ENCODE measurements at places on chromosomes 2 and 18.
A peak's percentile ranks its signal among the peaks of the same experiment; 100 is the strongest.

GRCh38 chr2:8364668-8365067 lies 317.2 kb upstream of the ID2 start:
- DNase-seq, result no peak

DNA sequence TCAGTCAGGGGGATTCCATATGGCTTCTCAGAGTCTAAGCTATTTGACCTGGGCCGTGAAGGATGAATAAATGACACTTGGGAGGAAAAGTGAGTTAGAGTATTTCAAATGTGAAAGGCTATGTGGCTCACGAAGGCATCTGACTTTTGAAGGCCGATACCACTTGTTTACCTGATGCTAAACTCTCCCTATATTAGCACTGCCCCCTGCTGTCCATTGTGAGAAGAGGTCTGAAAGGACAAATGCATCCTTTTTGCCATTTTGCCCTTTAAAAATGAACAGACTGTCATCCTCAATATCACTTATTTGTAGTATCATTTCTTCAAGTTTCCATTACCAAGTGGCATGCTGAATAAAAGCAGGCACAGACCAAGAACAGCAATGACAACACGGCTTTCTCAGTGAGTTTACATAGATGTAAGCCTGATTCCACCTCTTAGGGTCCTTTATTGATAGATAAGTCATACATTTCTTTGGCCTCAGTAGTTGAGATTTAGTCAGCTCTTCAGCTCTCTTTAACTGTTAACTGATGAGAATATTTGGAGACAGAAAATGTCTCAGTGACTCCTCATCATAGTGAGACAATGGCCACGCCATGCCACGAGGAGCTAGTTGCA lies 40.1 kb downstream of the DOCK10 start:
- peak; percentile 37 for DNase-seq

- no peak for DNase-seq
Observed at GRCh38 chr2:72543497-72544216, 282.2 kb downstream of the EXOC6B start.

DNA sequence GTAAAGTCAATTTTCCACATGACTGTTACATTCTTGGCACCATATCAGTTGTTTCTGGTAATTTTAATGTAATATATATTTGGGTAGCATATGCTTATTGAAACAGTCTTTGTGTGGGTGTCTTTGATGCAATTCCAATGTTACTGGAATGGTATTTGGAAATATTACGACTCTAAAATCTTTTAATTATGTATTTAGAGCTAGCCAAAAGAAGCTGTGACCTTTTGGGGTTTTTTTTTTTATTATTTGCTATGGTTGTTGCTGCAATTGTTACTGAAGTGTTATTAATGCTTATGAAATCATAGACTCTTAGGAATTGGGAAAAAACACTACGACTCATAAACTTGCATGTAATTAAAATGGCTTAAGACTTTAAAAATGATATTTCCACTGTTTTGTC lies 95.9 kb downstream of the AOX1 start:
- no peak for DNase-seq

GRCh38 chr2:120230515-120231471 lies 7.6 kb upstream of the TMEM185B start:
- no peak for DNase-seq

DNA sequence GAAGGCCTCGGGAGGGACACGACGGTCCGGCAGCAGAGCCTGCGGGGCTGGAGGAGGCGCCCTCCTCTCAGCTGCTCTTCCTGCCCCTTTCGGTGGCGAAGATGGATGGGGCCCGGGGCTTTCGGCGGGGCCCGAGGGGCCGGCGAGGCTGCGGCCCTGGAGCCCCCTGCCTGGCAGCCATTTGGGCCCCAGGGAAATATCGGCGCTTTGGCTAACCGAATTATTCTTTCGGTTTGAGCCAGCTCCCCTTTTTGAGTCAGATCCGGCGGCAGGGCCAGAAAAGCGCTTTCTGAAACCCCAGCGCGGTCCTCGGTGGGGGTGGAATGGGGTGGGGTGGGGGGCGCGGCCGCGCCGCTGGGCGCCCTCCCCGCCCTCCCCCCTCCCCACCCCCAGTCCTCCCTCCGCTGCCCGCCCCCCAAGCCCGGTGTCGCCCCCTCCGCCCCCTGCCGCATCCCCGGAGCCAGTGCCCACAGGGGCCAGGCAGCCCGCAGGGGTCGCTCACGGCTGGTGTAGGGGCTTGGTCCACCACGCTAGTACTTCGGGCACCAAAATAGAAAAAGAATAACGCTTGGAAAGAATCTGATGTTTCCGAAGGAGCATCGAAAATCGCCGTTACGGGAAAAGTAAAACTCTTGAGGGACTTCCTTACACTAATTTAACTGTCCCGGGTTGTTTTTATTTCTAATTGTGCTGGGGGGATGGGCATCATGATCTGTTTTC lies 9.1 kb upstream of the ARID5A start:
- peak; percentile 60 for DNase-seq

GRCh38 chr2:219441451-219442255 lies 7.0 kb downstream of the SPEG start:
- DNase-seq, result peak; percentile 32
